ENCODE measurements at places on chromosomes 11 and 22.

- DNase-seq, result no peak
Measured at GRCh38 chr11:95081412-95081811, 8.2 kb upstream of the ENDOD1 start.

GRCh38 chr11:34536056-34536455 is 22.5 kb upstream of the ELF5 start:
- DNase-seq, result no peak

DNA sequence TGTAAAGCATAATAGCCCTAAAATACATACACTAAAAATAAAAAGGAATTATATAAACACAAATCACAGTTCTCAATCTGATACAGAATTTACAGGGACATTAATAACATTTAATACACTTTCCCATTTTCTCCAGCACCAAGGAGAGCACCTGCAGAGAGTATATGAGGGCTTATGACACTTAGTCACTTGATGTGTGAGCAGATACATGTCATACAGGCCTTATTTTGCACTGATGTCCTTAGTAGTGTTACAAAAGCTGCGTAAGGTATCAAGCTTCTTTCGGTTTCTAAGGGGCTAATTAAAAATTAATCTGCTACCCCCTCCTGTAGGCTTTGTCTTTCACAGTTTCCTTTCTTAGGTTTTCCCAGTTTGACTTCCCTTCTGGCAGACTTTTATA is 61.3 kb downstream of the TRIM44 start:
- no peak for DNase-seq

GRCh38 chr11:70506986-70507385 is 108.7 kb downstream of the CTTN start:
- DNase-seq, result no peak

GRCh38 chr11:119520966-119521365 is 98.0 kb upstream of the THY1 start:
- DNase-seq, result no peak

GRCh38 chr11:76600124-76600655 is 70.4 kb downstream of the LRRC32 start:
- no peak for DNase-seq

Measured in T-helper 22 cell (primary cell).